ENCODE measurements at places on chromosomes 7 and 10. TPM values are rescaled to one million over a fixed set of nuclear protein-coding genes. Genes with fewer than 3 reads are reported as not detected.

DNA sequence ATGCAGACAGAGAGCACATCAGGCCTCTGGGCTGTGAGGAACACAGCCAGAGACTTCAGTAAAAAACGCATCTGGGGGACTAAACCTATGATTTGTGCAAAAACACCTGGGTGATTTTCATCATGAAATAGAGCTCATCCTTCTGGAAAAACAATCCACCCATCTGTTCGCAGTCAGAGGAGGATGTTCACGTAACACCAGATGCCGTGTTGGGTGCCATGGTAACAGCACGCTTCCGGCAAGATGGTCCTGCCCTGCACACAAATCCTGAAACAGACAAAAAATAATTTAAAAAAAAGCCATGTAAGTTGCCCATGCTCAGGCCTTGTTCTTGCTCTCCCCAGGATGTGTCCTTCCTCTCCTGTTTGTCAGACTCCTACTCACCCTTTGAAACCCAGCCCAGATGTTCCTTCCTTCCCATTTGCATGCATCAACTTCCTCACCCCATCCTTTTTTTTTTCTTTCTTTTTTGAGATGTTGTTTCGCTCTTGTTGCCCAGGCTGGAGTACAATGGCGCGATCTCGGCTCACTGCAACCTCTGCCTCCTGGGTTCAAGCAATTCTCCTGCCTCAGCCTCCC lies 28.3 kb upstream of the GNA12 start:
- DNase-seq, result no peak

Gene CCL24
- total RNA-seq, result not detected

DNA sequence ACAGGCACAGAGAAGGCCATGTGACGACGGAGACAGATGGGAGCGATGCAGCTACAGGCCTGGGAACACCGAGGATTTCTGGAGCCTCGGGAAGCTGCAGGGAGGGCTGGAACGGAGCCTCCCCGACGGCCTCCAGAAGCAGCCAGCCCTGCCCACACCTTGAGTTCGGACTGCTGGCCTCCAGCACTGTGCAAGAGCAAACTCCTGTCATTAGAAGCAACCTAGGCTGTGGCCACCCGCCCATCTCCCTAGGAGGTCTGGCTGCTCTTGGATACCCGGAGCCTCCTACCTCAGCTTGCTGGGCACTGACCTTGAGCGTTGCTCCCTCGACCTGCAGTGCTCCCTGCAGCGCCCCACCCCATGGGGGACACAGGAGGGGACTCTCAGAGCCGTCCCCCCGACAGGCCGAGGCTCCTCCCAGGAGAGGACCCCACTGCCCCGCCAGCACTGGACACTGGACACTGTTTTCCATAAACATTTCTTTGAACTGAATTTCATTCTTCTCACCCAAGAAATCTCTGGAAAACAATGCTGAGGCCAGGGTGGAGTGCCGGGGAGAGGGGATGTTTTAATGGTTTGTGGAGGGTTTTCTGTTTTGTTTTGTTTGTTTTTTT lies 22.5 kb upstream of the TNRC18 start:
- no peak for DNase-seq

- DNase-seq, result no peak
These were observed 56.6 kb downstream of the CUX1 start for GRCh38 chr7:101874028-101874427.

GRCh38 chr10:6988654-6989053 lies 408.6 kb upstream of the PRKCQ start:
- no peak for DNase-seq

DNA sequence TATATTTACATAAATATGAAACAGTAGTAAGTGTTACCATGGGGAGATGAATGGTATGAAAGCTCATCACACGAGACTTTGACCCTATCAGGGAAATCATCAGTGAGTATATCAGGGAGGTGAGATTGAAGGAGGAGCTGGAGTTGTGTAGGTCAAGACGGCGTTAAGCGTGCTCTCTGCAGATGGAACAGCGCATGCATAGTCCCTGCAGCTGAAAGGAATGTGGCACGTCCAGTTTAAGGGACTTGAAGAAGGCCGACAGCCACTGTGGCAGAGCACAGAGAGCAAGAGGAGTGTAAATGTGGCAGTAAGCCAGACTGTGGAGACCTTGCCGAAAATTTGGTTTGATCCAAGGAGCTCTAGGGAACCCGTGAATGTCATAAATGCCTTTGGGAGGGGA lies 38.9 kb downstream of the POU6F2 start:
- no peak for DNase-seq

Gene FRMPD2
- 0.30 TPM for total RNA-seq

GRCh38 chr7:158053183-158053915 lies 534.3 kb downstream of the PTPRN2 start:
- no peak for DNase-seq

Gene ACTL6B
- not detected for total RNA-seq

Gene ITGA8
- total RNA-seq, result 0.02 TPM

DNA sequence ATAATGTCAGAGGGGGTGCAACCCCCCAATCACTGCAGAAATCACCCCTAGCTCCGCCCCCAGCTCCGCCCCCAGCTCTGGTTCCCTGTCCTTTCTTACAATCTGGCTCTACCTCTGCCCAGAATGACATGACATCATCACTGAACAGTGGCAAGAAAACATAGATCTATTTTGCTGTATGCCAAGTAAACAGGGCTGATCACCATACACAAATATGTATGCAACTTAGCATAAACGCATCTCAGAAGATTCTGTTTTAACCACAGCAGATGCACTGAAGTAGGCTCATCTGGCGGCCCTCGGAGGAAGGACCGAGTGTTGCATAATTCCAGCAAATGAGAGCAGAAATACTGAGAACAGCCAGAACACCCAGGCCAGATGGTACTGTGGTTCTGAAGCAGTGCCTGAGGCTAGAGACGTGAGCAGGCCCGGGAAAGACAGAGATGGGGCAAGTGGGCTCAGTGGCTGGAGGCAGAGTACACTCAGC lies 293.3 kb upstream of the KLF14 start:
- no peak for DNase-seq

DNA sequence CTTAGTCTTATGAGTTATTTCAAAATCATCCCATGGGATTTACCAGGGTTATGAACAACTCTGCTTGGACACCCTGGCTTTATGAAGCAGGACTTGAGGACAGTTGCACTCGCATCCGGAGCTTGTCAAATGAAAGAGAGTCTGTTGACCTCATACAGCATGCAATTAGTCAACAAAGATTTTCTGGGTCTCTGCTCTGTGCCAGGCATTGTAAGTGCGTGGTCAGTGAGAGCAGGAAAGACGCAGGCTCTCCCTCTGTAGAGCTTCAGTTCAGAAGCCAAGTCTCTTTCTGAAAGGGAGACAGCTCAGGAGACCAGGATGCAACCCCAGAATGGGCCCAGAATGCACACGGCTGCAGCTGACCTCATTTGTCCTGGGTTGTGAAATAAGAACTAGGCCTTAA lies 45.5 kb upstream of the DMBT1 start:
- no peak for DNase-seq

- no peak for DNase-seq
These were observed 14.0 kb downstream of the SLC39A12 start for GRCh38 chr10:17965649-17966235.
